Thyroid gland (tissue), 4 donors: ENCODE measurements at places on chromosomes 16 and 17.
A peak's percentile ranks its signal among the peaks of the same experiment; 100 is the strongest.

- DNase-seq = no peak
These were observed 18.4 kb downstream of the BAHCC1 start for GRCh38 chr17:81413497-81414135.

DNA sequence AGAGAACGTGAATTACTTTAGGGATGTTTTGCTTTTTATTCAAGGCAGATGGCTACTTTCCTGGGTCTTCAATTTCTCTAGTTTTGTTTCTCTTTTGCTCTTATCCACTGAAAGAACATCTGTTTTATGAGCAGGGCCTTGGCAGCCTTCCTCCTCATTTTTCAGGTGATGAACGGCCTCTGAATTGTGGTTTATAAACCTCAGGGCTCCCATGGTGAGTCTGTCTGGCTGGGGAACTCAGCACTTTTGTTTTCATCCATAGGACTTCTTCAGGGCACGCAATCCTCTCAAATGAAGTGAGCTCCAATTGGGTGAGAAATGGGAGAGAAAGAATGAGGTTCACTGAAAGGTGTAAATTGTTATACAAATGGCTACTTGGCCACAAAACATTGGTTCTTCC is 186.4 kb upstream of the ERCC4 start:
- DNase-seq = no peak

GRCh38 chr16:17357307-17358062 is 113.3 kb downstream of the XYLT1 start:
- DNase-seq = no peak

DNA sequence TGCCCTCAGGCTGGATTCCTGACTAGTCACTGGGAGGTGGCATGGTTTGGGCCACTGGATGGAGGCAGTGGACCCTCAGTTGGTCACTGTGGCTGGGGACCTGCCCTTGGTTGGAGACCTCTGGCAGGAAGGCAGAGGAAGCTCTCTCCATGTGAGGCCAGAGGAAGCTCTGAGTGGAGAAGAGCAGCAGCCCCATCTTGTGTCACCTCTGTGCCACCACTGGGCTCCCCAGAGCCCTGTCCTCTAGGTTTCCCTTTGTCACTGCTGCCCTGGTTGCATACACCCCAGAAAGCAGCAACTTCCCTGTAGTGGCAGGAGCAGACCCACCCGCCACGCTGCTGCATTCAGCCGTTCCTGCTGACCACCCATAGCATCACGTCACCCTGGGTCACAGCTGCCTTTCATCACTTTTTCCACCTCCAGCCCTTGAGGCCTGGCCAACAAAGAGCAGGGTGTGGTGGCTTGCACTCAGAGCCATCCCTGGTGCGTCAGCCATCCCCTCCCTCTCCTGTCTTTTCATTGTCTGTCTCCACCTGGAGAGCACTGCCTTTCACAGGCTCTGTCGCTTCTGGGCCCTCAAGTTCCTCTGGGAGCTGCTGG is 11.9 kb downstream of the CTRL start:
- no peak for DNase-seq

DNA sequence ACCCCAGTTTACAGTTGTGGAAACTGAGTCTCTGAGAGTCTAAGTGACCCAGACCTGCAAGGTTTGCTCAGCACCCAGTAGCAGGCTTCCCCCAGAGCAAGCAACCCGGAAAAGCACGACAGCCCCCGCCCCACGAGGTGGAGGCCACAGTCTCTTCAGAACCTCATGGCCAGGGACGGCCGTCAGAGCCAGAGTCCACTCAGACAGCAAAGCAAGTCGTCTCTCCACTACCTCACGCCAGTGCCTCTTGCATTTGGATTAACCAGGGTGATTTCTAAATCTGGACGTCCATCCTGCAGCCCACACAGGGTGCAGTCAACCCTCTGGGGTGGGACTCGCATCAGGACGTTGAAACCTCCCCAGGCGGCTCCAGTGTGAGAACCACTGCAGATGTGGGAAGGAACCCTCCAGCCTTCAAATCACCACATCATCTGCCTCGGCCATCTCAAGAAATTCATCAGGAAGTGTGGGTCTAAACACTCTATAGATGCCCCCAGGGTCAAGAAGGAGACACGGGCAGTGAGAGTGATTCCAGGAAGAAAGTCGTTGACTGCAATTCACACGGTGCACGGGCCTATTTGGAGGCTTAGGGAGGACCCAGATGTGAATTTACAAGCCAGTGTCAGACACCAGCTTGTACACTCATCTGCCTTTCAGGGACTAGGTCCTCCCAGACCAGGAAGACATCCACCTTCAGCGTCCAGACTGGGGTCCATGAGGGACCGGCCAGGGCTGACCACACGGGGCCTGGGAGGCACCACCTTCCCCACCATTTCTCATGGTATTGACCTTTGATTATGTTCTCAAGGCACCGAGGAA is 20.2 kb upstream of the RBFOX3 start:
- no peak for DNase-seq

- no peak for DNase-seq
These were observed 12.4 kb downstream of the SNTB2 start for GRCh38 chr16:69199382-69199781.

- no peak for DNase-seq
These were observed 4.5 kb upstream of the NR1D1 start for GRCh38 chr17:40104594-40105486.

GRCh38 chr16:72367851-72368250 is 195.9 kb upstream of the PMFBP1 start:
- DNase-seq = no peak

- no peak for DNase-seq
These were observed 117.1 kb downstream of the ZNF423 start for GRCh38 chr16:49738832-49739231.

- DNase-seq = no peak
These were observed 538.2 kb upstream of the CDH5 start for GRCh38 chr16:65828296-65828695.

GRCh38 chr16:85583491-85584181 is 29.5 kb upstream of the GSE1 start:
- no peak for DNase-seq

DNA sequence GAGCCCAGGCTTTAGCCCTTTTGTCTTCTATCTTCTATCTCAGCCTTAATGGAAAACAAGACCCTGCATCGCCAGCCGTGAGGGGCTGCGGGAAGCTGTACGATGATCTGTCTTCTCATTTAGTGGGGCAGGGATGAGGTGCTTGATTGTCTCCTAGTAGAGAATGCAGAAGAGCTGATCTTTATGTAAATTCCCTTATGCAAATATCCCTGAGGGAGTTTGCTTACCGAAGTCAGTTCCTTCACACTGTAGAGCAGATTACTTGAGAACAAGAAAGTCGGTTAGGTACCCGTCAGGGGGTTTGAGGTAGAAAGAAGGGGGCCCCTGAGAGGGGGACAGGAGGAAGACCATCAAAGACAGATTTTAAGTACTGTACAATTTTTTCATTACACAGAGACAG is 66.2 kb downstream of the IRF8 start:
- no peak for DNase-seq

DNA sequence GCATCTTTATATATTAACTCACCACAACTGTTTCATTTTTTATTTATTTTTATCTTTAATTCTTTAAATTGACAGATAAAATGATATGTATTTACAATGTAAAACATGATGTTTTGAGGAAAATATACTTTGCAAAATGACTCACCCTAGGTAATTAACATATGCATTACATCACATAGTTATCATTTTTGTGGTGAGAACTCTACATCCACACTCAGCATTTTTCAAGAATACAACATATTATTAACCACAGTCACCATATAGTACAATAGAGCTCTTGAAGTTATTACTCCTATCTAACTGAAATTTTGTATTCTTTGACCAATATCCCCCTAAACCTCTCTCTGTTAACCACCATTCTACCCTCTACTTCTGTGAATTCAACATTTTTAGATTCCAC is 194.7 kb upstream of the KIF2B start:
- DNase-seq = no peak

DNA sequence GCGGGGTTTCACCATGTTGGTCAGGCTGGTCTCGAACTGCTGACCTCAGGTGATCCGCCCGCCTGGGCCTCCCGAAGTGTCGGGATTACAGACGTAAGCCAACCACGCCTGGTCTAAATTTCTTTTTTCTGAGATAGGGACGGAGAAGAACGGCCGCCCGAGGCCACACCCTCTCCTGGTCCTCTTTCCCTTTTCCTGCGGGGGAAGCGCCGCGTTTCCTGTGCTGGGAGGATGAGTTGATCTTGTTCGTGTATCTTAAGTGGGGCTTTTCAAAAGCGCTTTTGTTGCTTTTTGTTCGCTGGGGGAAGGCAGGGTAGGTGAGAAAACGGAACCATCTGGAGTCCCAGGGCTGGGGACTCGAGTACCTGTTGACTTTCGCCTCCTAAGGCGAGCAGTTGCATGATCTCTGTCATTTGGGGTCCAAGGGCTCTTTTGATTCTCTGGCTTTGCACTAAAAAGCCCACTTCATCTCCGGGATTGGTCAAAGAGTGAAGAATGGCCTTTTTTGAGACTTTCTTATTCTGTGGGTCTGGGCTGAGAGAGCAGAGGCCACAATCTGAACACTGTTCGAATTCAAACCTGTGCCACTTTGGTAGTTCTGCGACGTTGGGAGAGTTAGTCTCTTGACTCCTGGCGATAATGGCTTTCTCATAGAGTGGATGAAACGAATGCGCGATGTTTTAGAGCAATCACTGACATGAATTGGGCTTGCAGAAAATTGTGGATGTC is 1.3 kb downstream of the FUS start:
- DNase-seq = peak; percentile 30

DNA sequence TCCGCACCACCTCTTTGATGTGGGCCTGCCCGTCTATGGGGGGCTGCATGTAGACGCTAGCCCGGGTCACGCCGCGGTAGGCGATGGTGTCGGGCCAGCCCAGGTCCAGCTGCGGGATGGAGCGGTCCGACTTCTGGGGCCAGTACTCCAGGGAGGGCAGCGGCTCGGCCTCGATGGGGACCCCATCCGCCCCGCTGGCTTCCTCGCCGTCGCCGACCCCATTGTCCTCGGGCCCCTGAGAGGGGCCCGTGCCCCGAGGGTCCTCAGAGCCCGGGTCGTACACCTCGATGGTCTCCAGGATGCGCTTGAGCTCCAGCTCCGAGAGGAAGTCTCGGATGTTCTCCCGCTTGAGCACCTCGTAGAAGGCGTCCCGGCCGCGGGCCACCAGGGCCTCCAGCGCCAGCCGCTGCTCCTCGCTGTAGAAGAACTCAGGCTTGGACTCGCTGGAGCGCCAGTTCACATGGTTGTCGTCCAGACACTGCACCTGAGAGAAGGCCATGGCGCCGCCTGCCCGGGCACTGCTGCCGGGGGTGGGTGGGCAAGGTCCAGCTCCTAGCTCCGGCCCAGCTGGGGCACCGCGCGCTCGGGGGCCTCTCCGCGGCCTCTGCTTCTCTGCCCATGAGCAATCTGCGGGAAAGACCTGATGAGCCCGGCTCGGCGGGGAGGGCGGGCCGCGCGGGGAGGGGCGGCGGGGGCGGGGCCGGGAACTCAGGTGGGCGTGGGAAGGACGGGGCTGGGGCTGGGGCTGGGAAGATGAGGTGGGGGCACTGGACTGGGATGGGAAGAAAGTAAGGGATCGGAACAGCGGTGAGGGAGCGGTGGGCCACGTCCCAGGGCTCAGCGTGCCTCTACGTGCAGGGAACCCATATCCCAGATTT is 782 bp downstream of the FAM83G start:
- peak; percentile 65 for DNase-seq

DNA sequence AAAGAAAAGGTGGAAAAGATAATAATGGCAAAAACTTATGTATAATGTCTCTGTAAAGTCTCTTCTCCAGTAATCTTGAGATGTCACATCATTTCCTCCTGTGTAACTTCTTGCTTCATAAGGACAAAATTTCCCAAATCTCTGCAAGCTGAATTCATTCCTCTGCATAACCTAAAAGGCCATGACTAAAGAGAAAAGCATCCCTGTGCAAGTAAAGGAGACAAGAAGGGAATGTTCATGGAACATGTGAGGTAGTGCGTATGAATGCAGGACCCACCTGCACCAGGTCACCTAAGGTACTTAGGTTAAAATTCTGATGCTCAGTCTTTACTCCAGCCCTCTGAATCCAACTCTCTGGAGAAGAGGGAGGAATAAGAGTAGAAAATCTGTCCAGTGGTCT is 46.9 kb upstream of the NLK start:
- DNase-seq = no peak

DNA sequence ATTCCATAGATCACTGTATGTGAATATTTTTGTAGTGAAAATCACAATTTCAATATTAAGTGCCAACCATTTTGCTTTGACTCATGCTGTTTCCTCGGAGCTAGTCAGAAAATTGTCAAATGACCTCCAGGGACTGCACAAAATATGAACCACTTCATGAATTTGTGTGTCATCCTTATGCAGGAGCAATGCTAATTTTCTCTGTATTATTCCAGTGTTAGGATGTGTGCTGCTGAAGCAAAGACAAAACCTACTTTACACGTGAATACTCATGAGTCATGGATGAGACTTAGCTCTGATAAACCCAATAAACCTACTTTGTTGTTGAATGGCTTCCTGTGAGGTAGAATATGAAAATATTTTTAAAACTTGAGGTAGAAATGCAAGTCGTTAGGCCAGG is 65.2 kb downstream of the SHCBP1 start:
- DNase-seq = no peak

- no peak for DNase-seq
These were observed 164.0 kb downstream of the LAT start for GRCh38 chr16:29148867-29149272.

- no peak for DNase-seq
These were observed 15.2 kb upstream of the IL34 start for GRCh38 chr16:70630960-70631745.

- no peak for DNase-seq
These were observed 19.9 kb downstream of the ADAM11 start for GRCh38 chr17:44778656-44779210.

GRCh38 chr17:81870131-81870980 is 781 bp downstream of the ARHGDIA start:
- peak; percentile 40 for DNase-seq
